ENCODE measurements at places on chromosomes 1 and 21.
A peak's percentile ranks its signal among the peaks of the same experiment; 100 is the strongest.

- DNase-seq, result no peak
These were observed 119.3 kb downstream of the NPHP4 start for GRCh38 chr1:5872886-5873285.

DNA sequence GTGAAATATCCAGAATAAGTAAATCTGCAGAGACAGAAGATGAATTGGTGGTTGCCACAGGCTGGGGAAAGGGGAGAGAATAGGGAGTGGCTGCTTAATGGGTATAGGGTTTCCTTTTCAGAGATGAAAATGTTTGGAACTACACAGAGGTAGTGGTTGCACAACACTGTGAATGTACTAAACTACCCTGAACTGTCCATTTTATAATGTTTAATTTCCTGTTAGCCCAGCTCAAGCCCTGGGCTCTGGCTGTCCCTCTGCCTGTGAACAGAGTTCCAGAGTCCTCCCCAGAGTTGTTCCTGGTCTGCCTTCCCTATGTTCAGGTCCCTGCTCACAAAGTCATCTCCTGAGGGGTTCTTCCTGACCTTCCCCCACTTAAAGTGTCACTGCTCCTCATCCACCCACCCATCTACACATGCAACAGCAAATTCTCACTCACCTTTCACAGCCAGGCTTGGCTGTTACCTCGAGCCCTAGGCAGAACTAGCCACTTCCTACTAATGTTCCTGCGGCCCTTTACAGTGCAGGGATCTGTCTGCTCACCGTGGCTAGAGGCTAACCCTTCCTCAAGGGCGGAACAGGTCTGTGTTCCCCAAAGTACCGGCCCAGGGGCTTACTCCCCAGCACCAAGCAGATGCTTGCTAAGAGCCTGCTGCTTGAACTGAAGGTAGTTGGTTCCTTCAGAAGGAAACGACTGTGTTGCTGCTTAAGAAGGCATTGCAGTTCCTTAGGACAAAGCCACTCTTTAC is 22.4 kb downstream of the DHCR24 start:
- DNase-seq, result no peak

DNA sequence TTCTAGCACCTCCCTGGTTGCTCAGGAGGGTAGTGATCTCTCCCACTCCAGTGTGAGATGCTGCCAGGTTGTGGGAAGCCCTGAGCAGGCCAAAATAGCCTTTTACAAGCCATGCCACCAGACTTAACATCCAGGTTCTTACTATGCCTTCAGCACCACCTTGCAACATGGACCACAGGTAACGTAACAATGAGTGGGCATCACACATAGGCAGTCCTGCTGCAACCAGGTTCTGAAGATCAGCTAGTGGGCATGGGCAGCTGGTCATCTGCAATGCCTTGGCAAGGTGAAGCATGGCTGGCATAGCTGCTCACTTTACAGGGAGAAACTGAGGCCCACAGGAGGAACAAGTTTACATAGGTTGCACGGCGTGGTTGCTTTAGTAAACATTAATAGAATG is 40.7 kb downstream of the DHCR24 start:
- DNase-seq, result no peak

- DNase-seq, result no peak
These were observed 9.1 kb downstream of the TTC39A start for GRCh38 chr1:51320967-51321923.

DNA sequence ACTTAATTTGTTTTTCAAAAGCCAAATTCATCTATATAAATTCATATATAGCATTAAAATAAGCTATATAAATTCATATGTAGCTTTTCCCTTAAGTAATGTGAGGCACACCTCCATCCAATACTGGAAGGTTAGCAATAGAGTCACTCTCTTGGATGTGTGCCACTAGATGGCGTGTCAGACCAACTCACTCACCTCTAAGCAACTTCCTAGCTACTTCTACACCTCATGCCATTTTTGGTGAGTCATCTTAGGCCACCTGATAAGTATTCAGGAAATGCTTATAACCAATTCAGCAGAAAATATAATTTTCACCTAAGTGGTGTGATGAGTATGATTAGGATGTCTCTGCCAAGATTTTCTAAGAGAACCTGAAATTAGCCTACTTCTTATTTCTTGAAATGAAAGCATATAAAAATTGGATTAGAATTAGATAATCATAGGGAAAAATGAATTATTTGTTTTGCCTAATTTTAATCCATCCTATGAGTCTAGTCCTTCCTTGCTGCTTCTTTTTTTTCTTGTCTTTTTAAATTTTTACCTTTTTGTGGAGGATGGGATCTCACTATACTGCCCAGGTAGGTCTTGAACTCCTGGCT is 34.4 kb upstream of the TADA1 start:
- DNase-seq, result peak; percentile 81

DNA sequence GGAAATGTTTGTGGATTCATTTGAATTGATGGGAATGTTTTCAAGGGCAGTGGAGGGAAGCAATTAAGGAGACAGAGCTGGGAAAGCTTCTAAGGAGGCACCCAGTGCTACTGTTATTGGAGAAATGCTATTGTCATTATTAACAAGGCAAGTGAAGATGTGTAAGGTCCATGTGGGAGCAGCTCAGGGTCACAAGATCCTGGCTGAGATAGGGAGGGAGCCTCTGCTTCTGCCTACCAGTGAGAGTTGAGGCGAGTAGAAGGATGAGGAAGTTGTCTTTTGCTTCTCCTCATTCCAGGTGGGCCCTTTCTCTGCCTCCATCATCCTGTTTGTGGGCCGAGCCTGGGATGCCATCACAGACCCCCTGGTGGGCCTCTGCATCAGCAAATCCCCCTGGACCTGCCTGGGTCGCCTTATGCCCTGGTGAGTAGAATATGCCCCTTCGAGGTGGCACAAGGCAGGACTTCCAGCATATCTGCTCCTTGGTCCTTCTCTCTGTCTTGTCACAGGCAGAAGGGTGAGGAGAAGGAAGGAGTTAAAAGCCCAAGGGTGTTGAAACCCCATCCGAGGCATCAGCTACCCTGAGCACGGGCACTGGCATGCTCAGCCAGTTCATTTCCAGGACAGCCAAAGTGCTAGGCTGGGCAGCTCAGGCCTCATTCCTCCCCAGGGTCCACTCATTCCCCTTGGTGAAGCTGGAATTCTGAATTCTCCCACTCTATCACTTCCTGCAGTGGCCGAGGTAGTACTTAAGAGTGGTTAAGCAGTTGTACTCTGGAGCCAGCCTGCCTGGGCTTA is 3.7 kb downstream of the MFSD2A start:
- DNase-seq, result no peak

- DNase-seq, result no peak
These were observed 177.0 kb downstream of the EIF4G3 start for GRCh38 chr1:20999525-21000244.

DNA sequence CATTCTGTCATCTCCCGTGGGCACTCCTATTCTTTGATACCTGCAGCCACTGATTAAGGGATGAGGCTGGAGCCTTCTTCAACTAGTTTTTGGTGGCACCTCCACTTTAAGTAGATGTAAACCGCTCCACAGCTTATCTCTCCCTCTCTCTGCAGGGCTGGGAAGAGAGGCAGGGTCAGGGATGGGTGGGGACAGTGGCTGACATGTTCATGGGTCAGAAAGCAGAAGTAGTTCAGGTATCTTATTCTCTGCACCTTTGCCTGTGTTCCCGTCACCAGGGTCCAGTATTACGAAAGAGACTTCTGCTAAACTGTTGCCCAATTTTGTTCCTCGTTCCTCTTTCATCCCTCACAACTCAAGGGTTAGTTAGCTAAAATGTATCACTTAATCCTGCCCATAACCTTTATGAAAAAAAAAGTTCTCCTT is 51.7 kb upstream of the EDEM3 start:
- peak; percentile 48 for DNase-seq

GRCh38 chr1:245615001-245615400 is 460.2 kb downstream of the KIF26B start:
- DNase-seq, result no peak

- DNase-seq, result peak; percentile 92
These were observed 2.5 kb upstream of the METTL25B start for GRCh38 chr1:156725683-156726280.

DNA sequence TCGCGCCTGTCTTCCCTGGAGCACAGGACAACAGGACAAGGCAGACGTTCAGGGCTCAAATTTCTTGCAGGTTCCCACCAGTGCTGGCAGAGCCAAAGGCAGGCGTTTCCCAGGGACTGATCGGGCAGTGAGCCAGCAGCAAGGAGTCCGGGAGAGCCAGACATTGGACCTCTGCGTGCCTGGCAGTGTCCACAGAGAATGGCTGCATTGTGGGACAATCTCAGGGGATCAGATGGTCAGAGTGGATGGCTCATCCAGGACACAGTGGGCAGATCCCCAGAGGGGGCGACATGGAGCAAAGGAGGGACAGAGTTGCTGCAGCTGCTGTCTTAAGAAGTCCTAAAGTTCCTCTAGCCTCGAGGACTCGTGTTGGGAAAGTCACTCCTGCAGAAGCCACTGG is 4.6 kb downstream of the TMEM63A start:
- peak; percentile 46 for DNase-seq

Data from Kasumi-1 (cell line).